ENCODE measurements at places on chromosomes 3 and 15.

DNA sequence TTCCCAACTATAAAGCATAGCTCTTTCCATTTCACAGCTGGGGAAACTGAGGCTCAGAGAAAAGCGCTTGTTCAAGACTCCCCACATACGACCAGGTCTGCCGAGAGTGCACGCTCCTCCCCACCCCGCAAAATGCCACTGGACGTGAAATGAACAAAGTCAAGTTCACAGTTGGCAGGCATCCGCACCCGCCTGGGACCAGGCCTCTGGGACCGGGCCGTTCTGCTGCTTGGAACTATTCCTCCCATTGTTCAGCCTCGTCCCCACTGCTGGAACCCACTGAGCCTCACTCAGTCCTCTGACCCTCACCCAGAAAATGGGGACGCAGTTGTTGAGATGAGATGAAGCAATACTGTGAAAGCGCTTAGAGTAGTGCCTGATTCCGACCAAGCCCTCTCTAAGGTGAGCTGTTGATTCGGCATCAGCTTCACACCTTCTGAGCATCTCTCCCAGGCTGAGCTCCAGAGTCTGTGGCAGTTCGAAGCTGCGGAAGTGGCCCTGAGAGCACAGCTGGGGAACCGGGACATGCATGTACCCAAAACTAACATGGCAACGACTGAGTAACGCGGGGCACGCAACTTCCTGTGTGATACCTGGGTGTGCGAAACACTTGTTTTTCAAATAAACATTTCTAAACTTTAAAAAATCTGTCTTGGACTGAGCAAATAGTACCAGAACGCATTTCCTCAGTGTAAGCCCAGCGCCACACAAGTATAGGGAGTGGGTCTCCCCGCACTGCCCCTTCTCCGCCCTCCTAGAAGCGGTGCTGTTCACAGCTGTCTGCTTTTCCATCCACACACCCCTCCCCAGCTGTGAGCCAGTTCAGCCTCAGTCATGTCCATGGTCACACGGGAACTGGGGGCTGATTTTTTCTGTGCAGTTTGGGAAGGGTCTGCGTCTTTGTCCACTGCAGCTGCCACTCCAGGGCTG lies 93.4 kb downstream of the CHSY1 start:
- H3K4me3 ChIP-seq = no peak overlapping the region
- DNase-seq = no peak
- H3K27me3 ChIP-seq = no peaks in the 10 kb centered on the region
- no peaks in the 10 kb centered on the region for H3K36me3 ChIP-seq
- H3K27ac ChIP-seq = no peak overlapping the region

DNA sequence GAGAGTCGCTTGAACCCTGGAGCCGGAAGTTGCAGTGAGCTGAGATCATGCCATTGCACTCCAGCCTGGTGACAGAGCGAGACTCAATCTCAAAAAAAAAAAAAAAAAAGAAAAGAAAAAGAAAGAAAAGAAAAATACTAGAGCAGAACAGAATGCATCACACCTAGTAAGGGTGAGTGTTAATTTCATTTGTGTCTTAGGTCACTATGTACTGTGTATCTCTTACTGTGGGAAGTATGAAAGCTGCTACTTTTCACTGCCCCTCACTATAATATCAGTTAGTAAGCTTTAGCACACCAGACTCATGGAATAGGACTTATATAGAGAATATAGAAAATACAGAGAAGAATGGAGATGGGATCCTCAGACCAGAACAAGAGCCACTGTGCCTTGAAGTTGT lies 45.9 kb upstream of the RASA2 start:
- H3K4me3 ChIP-seq = no peak overlapping the region
- no peaks in the 10 kb centered on the region for H3K4me1 ChIP-seq
- no peak for DNase-seq
- no peaks in the 10 kb centered on the region for H3K27me3 ChIP-seq
- H3K27ac ChIP-seq = peak overlapping the region; percentile 67
- peaks cover 4% of the 10 kb centered on the region for H3K36me3 ChIP-seq

DNA sequence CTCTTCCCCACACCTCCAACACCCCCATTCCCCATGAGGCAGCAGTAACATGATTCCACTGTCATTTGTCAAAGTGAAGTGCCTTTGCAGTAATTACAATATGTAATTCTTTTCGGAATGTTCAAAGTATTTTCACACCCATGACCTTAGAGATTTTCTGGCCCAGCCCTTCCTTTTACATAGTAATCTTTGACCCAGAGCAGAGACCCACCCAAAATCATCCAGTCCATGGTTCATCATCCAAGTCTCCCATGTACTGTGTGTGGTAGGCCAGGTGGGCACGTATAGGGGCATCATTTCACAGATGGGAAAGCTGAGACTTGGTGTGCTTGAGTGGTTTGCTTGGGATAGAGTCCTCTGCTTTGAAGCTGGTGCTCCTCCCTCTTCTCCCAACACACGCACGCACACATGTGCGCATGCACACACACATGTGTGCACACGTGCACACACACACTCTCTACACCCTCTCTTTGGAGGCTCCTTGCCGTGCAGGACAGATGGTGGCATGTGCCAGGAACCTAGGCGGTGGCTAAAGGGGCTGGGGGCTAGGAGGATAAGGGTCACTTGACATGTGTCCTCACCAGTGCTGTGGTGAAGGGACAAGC lies 284.7 kb upstream of the ROPN1 start:
- H3K4me3 ChIP-seq = no peak overlapping the region
- H3K4me1 ChIP-seq = no peaks in the 10 kb centered on the region
- H3K36me3 ChIP-seq = no peaks in the 10 kb centered on the region
- DNase-seq = no peak
- H3K27me3 ChIP-seq = no peaks in the 10 kb centered on the region

GRCh38 chr3:182925330-182925943 lies 54.9 kb downstream of the DCUN1D1 start:
- H3K27ac ChIP-seq = no peak overlapping the region
- no peak overlapping the region for H3K4me3 ChIP-seq
- H3K4me1 ChIP-seq = no peaks in the 10 kb centered on the region
- no peak for DNase-seq

DNA sequence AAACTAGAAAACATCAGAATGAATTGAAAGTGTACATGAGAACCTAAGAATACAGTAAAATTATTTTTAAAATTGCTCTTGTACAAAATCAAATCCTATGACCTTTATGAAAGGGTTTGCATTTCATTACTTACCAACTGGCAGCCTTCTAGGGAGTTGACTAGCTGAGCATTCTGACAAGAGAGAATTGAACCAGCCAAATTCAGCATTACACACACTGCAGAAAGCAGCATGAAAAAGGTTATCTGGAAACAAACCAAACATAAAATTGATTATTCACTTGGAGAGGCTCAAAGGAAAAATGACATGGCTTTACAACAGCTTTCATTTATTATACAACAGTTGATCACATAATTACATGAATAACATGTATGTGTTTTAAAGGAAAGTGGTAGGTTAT lies 17.4 kb downstream of the NSMCE3 start:
- H3K36me3 ChIP-seq = no peaks in the 10 kb centered on the region
- DNase-seq = no peak
- no peaks in the 10 kb centered on the region for H3K27me3 ChIP-seq
- no peaks in the 10 kb centered on the region for H3K4me1 ChIP-seq

DNA sequence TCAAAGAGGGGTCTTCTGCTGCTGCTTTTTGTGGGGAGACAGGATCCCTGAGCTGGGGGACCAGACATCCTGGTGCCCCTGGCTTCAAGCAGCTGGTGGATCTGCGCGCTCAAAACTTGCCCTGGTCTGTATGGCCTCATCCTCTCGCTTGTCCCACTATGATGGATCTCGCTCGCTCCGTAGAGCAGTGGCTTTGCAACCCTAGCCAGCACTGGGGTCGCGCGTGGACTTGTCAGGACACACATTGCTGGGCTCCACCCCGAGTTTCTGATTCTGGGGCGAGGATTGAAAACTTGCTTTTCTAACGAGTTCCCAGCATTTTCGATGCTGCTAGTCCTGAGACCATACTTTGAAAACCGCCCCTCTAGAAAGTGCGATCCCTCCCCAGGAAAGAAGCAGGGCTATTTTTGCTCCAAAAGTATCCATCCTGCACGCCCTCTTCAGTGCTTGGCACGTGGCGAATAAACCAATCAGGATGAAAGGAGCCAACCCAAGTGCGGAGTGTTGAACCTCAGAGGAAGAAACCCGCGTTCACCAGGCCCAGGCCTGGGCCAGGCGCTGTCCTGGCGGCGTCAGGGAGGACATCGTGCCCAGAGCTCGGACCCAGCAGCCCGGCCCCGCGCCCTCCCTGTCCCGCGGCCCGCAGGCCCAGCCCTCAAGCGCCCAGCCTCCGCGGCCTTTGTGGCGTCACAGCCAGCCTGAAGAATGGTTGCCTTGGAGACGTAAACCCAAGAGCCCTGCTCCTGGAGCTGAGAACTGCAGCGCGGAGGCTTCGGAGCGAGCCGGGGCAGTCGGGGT lies at the start of gene CFAP100:
CFAP100 (plus strand) TSS at position 731 of the 798 bp plus-strand sequence. CDS start 1,092 bp downstream, outside the sequence.
- H3K27ac ChIP-seq = no peak within 1 kb of the TSS
- DNase-seq = peak; percentile 85
- no peaks in the 10 kb centered on the region for H3K36me3 ChIP-seq
- peak within 1 kb of the TSS; percentile 1 for H3K4me3 ChIP-seq
- peaks cover 3% of the 10 kb centered on the region for H3K4me1 ChIP-seq

GRCh38 chr3:33006571-33007286 lies 55.3 kb downstream of the CCR4 start:
- H3K4me3 ChIP-seq = no peak overlapping the region
- no peaks in the 10 kb centered on the region for H3K27me3 ChIP-seq
- DNase-seq = no peak
- H3K4me1 ChIP-seq = no peaks in the 10 kb centered on the region
- H3K27ac ChIP-seq = no peak overlapping the region
- H3K36me3 ChIP-seq = peaks cover 5% of the 10 kb centered on the region

Measured in kidney (tissue), 22 donors.